ENCODE measurements at places on chromosomes 6 and 20. TPM values are rescaled to one million over a fixed set of nuclear protein-coding genes. Genes with fewer than 3 reads are reported as not detected.

GRCh38 chr6:12767016-12767415 is 50.4 kb downstream of the PHACTR1 start:
- no peak for DNase-seq

- DNase-seq, result peak; percentile 73
These were observed 83.2 kb downstream of the CEBPB start for GRCh38 chr20:50273601-50274491.

DNA sequence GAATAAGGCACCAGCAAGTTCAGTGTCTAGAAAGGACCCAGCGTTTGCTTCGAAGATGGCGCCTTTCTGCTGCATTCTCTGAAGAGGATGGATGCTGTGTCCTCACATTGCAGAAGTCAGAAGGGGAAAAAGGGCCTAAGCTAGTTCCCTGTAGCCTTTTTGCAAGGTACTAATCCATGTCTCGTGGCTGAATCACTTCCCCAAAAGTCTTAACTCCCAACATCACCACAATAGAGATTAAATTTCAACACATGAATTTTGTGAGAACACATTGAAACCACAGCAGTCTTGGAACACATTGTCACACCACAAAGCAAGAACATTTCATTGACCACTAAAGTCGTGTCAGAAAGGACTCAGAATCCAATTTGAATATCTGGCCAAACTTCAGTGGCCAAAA is 42.1 kb downstream of the KLHL31 start:
- DNase-seq, result no peak

DNA sequence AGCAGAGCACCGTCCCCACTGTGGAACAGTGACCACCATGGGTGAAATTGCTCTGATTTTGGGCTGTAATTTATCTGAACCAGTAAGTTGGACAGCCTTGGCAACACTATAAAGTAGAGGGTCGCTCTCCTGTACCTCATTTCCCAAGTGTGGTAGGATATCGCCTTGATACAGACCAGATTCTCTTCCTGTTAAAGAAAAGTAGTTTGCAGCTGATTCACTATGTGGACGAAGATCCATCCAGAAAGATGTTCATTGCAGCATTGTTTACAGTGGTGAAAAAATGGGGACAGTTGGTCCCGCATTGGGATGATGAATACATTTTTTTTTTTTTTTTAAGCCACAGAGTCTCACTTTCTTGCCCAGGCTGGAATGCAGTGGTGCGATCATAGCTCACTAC is 74.3 kb downstream of the SLX4IP start:
- DNase-seq, result no peak

DNA sequence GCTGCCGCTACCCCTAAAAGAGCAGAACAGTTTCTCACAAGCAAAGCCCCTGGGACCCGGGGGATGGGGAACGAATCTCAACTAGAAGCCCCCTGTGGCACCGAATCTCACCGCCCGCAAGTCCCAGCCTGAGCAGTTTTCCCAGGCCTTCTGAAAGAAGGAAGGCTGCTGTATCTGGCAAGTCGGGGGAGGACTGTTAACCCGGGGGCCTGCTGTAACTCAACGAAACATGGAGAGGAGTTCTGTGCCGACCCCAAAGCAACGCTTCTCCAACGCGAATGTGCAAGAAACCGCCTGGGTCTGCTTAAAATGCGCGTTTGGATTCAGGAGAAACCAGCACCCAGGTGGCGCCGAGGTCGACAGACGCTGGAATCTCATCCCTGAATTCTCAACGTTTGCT is 34.2 kb downstream of the DLL1 start:
- no peak for DNase-seq

DNA sequence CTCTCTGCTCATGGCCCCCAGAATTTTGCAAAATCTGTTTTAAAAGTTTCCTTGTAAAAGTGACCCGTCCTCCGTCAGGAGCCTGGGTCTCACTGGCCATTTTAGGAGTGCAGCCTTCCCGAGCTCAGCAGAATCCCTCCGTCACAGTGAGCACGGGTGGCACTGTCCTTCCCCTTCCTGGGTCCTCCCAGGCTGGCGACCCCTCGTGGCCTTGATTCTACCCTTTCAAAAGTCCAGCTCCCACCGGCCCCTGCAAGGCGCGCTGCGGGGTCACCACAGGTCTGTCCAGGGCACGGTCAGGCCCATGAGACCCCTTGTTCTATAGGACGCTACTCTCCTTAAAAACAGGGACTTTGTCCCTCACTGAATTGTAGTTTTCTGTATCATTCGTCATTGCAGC is 112.7 kb downstream of the PSMB1 start:
- DNase-seq, result peak; percentile 32

DNA sequence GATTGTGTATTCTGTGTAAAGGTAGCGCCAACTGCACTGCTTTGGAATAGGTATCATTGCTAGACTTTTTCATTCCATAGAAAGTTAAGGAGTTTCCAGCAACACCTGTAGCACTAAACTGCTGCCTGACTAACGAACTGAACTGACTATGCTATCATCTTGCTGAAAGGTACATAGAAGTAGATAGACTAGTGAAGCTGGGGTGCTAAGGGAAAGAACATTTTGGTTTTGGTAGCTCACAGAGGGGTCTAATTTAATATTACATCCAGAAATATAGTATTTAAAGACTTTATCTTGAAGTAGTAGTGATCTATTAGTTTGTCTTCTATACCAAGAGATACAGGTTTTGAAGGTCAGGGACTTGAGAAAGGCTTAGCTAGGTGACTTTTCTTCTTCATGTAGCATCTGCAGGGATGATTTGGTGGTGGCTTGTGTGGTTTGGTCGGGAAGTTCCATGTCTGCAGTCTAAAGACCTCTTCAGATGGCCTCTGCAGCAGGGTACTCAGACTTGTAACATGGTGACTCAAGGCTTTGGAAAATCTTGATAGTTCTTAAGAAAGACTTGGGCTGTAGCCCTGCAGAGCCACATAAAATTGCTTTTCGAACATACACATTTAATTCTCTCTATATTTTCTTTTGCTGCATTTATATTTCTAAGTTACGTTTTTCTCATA is 10.2 kb downstream of the SENP6 start:
- DNase-seq, result no peak

DNA sequence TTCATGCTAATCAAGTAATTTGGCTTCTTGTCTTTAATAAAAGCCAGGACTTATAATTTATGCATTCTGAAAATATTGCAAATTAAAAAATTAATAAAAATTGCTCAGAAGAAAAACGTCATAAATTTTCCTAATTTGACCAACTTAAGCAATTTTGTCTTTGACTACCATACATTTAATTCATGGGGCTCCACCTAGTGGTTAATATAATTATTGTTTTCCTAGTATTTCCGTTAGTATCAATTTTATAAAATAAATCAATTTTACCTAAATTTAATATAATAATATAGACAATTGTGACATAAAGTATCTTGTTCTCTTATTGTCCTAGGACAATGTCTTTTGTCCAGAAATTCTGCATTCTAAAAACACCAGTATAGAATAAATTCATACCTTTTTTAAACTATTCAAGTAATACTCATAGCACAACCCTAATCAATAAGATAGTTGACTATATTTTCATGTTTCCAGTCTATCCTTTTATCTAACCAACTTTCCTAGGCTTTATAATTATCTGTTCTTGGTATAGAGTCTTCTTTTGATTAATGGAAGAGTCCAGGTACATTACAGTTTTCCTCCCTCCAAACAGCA is 319.9 kb downstream of the TRDN start:
- no peak for DNase-seq

- DNase-seq, result no peak
These were observed 88.6 kb upstream of the NEDD9 start for GRCh38 chr6:11320914-11321597.

DNA sequence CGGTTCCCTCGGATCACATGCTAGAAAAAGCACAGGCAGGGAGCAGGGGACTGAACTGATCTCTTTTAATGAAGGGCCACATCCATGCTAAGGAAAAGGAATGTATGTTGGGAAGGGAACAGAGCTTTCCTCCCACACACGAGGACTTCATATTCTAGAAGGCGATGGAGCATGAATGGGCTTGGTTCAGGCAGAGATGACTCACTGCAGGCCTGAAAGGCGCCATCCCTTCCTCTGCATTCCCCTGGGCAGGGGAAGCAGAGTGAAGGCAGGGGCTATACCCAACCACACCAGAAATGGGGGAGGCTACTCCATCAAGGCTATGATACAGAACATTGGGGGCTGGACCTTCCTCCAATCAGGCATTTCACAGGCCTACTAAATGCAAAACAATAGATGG is 30.6 kb downstream of the ELMO2 start:
- no peak for DNase-seq

GRCh38 chr6:137777687-137778075 is 89.4 kb upstream of the TNFAIP3 start:
- no peak for DNase-seq

- no peak for DNase-seq
These were observed 361.8 kb downstream of the EPHA7 start for GRCh38 chr6:93057584-93057983.

DNA sequence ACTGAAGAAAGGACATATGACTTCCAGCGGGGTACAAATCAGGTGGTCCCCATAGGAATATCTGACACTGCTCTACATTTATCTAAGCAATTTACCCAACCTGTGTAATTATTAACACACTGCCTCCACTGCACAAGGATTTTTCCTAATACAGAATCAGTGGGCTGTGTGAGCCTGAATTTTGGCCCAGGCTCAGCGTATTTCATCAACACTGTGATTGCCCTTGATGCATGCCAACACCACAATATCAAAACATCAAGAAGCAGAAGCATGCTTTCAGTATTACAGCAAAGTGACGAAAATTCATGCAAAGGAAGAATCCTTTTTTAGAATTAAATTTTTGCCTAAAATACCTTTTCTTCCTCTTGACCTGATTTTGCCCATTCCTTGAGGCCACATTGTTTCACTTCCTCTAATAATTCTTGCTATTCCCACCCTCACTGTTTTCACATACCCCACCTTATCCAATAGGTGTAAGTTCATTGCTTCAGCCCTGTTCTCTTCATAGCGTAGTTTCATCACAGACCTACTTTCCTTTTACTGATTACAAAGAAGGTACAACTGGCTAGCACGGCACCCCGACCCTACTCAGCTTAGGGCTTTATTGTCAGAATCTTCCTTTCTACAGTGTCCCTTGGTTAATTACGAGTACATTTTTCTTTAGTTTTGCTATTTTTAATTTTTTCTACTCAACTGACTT is 83.7 kb upstream of the PTCHD4 start:
- peak; percentile 46 for DNase-seq

DNA sequence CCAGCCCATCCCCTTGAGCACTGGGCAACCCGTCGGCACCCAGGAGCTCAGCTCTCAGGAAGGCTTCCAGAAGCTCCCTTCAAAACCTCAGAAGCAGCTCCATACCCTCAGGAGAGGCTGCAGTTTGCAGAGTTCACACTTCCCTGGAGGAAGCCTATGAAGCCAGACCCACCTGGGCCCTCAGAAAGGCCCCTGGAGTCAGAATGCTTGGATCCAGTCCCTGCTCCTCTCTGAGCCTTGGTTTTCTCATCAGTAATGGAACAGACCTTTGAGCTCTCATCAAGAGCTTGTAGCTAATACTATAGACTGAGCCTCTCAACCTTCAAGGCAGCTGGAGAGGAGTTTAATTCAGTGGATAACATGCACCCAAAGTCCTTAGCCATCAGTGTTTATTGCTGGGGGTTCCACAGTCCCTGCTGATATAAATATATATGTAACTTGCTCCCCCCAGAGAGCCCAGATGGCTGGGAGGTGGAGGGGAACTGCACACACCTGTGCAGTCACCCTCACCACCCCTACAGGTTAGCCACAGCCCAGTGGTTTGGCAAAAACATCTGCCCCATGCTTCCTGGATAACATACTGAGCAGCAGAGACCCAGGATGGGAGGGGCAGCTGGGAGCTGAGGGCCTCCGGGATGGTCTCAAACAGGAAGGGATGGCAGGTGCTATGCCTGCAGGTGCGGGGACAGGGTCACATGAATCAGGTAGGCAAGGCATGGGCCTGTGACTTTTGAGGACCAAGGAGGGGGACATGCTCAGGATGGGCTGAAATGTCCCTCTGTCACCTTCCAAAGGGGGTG is 120.1 kb downstream of the SNX5 start:
- DNase-seq, result no peak

- no peak for DNase-seq
These were observed 1129.5 kb upstream of the MAP3K7 start for GRCh38 chr6:91716361-91716760.

- peak; percentile 36 for DNase-seq
These were observed 33.9 kb downstream of the SUN5 start for GRCh38 chr20:32970115-32970972.

GRCh38 chr6:100335991-100336390 is 128.7 kb downstream of the SIM1 start:
- DNase-seq, result no peak

DNA sequence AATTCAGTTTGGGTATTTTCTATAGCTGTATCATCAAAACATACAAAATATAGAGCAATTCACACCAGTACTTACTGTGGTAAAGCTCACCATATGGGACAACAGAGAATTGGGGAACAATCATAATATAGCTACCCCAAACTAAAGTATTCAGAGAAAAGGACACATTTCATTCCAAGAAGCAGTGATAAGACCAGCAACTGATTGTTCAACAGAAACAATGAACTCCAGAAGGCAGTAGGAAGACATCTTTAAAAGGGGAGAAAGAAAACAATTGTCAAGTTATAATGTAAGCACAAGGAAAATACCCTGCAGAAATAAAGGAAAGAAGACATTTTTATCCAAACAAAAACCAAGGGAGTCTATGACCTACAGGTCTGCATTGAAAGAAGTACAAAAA is 210.9 kb downstream of the ZFAND3 start:
- DNase-seq, result no peak

- DNase-seq, result no peak
These were observed 21.3 kb upstream of the PDCD2 start for GRCh38 chr6:170605574-170606259.

GRCh38 chr6:132085731-132086130 is 134.6 kb upstream of the CCN2 start:
- no peak for DNase-seq

Gene GLP1R
- total RNA-seq, result not detected

Gene BTNL2
- not detected for total RNA-seq

Gene C20orf141
- total RNA-seq, result not detected

Gene FAM162B
- total RNA-seq, result 0.63 TPM

Gene DEFB132
- 0.15 TPM for total RNA-seq

Gene LTA
- 0.93 TPM for total RNA-seq

Data from left lobe of liver (tissue), 2 donors.